WTC11 (cell line): ENCODE measurements at places on chromosomes 12 and 14.

DNA sequence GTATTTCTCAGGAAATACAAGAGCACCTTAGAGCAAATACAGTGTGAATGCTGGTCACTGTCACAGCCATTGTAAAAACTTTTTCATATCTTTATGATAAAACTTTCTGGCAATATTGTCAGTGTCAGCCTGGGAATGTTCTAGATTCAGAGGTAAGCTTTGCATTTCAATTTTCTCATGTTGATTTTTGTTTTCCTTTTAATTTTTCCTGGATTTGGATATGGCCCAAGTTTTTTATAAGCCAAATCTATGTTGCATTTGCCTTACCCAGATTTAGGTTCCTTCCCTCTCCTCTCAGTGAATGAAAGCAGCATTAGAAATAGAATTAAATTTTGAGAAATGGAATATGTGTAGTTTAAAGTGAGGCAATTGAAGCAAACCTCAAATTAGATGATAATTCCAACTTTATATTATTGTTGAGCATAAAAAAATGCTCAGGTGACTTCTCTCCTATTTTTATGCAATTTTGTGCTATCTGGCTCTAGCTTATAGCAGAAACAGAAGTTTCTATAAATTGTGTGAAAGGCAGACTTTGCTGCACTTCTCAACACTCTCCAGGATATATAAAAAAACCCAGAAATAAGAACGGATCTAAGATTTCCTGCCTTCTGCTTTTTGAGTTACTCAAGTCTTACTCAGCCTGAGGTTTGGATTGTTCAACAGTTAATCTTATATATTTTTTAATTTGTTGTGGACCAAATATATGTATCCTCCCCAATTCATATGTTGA lies 368.2 kb upstream of the PRICKLE1 start:
- DNase-seq = no peak

DNA sequence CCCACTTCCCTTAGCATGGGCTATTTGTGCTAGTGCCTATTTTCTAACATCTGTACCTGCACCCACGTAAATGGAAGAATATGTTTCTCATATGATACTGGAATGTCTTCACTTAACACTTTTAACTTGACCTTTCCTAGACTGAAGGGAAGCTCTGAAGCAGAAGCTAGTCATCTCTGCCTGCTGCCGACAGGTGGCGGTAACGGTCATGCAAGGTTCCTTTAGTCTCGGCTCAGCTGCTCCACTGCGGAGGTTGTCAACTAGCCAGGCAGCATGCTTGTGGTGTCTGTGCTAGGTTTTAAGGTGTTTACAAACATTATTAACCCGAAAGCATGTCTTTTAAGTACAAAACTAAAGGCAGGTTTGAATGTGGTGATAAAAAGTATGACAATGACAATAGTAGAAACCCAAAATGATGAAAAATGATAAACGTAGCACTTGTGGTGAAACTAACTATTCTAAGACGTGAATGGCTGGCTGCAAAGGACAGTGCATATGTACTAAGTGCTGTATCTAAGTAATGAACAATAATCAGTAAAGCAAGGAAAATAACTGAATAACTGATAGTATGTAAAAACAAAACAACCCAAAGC lies 117.2 kb downstream of the GRIN2B start:
- DNase-seq = peak; percentile 79

GRCh38 chr12:79674629-79675028 lies 16.1 kb downstream of the PAWR start:
- DNase-seq = no peak

GRCh38 chr12:43159506-43159905 lies 392.5 kb downstream of the ADAMTS20 start:
- no peak for DNase-seq

DNA sequence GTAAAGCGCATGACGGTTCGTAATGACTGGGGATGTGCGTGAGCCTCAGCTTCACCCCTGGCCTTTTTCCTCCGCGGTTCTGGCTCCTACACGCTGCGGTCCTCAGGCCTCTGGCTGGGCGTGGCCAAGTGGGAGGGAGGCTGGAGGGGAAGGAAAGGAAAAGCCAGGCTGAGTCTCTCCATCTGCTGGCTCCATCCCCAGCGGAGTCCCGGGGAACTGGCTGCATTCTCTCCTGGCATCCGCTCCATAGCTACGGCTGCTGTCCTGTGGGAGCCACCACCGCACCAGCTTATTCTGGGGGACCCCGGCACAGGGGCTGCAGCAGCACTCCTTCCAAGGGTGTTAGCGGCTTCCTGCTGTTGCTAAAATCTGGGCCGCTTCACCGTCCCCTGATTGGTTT lies 68.2 kb upstream of the SLC24A4 start:
- DNase-seq = peak; percentile 54

DNA sequence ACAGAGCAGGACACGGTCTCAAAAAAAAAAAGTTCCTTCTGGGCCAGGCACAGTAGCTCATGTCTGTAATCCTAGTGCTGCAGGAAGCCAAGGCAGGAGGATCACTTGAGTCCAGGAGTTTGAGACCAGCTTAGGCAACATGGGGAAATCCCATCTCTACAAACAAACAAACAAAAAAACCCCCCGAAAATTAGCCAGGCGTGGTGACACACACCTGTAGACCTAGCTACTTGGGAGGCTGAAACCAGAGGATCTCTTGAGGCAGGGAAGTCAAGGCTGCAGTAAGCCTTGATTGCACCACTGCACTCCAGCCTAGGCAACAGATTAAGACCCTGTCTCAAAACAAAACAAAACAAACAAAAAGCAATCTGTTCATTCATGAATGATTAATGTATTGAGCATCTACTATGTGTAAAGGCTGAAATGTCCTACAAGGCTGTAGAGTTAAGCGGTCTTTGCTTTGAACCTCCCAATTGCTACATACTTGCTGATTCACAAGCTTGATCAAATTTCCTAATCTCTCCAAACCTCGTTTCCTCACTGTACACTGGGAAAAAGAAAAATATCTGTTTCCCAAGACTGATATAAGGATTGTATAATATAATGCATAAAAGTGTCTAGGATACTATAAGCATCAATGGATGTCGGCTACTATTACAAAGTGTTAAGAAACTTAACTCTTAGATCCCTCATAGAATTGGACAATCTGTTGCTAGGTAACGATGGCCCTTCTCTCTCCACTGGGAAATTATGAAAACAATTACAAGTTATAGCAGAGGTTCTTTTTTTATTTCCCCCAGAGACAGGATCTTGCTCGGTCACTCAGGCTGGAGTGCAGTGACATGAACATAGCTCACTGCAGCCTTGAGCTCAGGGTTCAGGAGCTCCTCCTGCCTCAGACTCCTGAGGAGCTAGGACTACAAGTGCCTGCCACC lies 7.9 kb upstream of the RILPL2 start:
- DNase-seq = no peak

GRCh38 chr12:108060067-108060466 lies 69.0 kb upstream of the WSCD2 start:
- DNase-seq = no peak

DNA sequence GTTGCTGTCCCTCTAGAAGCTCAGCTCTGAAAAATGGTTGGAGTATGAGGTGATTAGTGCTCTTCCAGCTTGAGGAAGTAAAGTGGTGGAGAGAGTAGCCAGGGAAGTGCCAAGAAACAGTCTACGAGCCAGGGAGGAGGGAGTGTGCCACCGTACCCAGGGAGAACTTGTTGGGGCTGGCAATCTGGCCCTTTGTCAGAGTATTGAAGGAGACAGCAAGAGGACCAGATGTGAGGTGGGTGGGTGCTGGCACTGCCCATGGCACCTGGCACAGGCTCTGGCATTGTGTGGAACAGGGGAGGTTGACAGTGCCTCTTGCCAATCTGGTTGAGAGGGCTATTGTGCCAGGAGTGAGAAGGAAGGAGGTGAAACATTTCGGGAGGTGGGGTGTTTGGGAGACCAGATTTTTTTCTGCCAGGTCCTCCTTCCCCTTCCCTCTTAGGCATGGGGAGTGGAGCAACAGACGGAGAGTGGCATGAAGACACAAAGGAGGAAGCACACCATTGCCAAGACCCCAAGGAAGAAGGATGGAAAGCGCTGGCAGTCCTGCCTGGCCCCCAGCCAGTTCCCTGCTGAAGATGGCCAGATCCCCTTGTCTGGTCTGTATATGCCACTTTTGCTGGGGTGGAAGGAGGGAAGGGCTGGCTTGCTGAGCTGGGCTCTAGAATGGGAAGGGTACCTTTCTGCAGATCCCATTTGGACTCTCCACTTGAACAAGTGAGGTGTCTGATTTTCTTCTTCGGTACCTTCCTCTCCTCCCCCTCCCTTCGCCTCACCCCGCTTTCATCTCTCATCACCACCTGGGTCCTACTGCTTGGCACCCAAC lies 37.5 kb downstream of the ZFHX2 start:
- no peak for DNase-seq

- DNase-seq = no peak
These were observed 506.9 kb downstream of the FOXG1 start for GRCh38 chr14:29273513-29273912.

- no peak for DNase-seq
These were observed 17.3 kb upstream of the GPRC5A start for GRCh38 chr12:12874029-12874428.

DNA sequence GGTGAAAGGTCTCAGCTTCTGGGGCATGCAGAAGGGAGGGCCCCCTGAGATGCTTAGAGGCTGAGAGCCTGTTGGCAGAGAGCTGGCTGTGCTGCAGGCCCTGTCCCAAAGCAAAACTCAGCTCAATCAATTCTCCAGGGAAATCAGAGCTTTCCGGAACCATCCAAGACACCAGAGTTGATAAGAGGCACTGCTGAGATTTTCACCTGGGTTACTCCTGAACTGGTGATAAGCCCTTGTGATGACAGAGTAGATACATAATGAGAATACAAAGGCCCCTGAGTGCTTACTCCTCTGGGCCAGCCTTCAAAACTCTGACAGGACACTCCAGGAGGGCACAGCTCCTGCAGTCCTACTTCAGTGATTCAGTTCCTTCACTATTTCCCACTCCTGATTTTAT lies 63.9 kb downstream of the ARL6IP4 start:
- no peak for DNase-seq

DNA sequence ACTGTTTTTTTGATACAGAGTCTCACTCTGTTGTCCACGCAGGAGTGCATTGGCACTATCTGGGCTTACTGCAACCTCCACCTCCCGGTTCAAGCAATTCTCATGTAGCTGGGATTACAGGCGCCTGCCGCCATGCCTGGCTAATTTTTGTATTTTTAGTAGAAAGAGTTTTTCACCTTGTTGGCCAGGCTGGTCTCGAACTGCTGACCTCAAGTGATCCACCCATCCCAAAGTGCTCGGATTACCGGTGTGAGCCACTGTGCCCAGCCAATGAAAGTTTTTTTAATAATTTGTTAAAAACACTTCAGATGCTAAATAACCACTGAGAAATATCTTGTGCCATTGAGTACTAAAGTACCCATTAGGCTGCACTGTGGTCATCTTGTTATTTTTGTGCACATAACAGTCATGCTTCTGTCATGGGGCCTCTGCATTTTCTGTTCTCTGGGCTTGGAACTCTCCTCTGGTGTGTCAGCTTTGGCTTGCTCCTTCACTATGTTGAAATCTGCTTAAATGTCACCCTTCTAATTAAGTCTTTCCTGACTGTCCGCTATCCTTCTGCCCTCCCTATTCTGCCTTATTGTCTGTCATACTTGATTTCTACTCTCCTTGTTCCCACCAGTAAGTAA lies 105.1 kb downstream of the KTN1 start:
- DNase-seq = no peak

DNA sequence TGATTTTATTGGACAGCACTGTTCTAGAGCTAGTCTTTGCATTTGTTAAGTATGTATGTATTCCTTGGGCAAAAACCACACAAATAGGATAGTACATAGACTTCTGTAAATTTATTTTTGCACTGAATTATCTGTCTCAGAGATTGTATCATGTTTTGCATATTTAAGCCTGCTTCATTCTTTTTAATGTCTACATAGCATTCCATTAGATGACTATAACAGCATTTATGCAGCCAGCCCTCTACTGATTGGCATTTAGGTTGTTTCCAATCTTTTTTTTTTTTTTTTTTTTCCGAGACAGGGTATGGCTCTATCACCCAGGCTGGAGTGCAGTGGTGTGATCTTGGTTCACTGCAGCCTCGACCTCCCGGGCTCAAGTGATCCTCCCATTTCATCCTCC lies 34.5 kb downstream of the SYNDIG1L start:
- DNase-seq = no peak

- no peak for DNase-seq
These were observed 195.4 kb upstream of the ARHGAP5 start for GRCh38 chr14:31881531-31882310.

DNA sequence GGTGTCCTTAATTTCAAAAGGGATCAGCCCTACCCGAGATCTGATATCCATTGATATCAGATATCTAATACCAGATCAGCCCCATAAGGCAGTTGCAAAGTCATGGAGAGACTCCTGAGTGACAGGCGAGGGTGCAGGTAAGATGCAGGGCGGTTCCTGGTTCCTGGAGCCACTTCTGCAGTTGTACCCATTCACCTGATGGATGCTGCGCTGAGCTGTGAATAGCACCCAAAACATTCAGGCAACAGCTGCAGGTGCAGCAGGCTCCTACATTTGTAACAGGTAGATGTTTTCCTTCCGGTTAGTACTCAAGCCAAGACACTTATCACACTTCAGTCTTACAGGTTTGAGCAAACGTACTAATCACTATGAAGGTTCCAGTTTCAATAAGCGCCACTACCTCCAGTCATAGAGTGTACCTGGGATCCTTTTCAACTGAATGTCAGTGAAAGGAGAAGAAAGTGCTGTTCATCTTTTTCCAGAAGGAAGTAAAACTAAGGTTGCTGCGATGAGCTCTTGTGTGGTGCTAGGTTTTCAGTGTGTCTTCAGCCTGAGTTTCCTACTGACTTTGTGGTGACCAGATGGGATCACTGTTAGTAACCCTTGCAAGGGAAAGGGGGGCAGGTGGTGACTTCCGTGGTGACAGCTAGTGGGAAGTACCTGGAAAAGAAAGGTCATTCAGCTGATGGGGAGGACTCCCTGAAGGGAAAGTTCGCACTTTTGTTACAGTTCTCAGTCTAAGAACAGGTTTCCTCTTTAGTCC lies 1.9 kb downstream of the ATP6V0A2 start:
- no peak for DNase-seq

GRCh38 chr14:69153152-69153872 lies 393 bp upstream of the DCAF5 start:
- DNase-seq = peak; percentile 45

GRCh38 chr12:55829967-55830600 lies 697 bp upstream of the DNAJC14 start:
- DNase-seq = peak; percentile 47

DNA sequence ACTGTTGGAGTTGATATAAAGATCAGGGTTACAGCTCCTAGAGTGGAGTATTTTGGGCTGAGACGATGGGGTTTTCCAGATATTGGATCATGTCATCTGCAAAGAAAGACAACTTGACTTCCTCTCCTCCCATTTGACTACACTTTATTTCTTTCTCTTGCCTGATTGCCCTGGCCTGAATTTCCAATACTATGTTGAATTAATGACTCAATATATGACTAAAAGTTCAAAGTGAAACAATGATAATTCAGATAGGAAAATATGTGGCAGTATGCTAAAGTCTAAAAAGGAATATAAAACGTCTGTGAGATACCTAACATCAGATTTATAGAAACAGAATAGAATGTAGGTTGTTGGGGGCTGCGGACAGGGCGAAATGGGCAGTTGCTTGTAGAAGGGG lies 72.2 kb downstream of the BHLHE41 start:
- no peak for DNase-seq

GRCh38 chr12:2363836-2364609 lies 311.2 kb downstream of the CACNA1C start:
- DNase-seq = no peak

GRCh38 chr12:81610955-81611889 lies 147.9 kb downstream of the PPFIA2 start:
- peak; percentile 12 for DNase-seq
